Activated CD4-positive, alpha-beta memory T cell treated with anti-CD3 and anti-CD28 coated beads, Interleukin-2, amount 10 ng/mL, durations not matched to agents 7 days and 5 days (primary cell): ENCODE measurements at places on chromosomes 3 and 15. TPM values are rescaled to one million over a fixed set of nuclear protein-coding genes. Genes with fewer than 3 reads are reported as not detected.

Gene ZBTB11
- 29.3 TPM for total RNA-seq

Gene SNX22
- 0.68 TPM for total RNA-seq

Gene WDR93
- not detected for total RNA-seq

Gene CSTA
- total RNA-seq, result not detected

Gene ABCF3
- total RNA-seq, result 60.1 TPM

Gene GOLGA6L2
- total RNA-seq, result not detected

Gene VEPH1
- total RNA-seq, result not detected

Gene AADACL2
- not detected for total RNA-seq

Gene SEMA6D
- total RNA-seq, result not detected

Gene LIPH
- total RNA-seq, result not detected

Gene GOLGA6L7
- not detected for total RNA-seq

Gene HIGD2B
- total RNA-seq, result not detected

Gene GOLGA8S
- 0.38 TPM for total RNA-seq

Gene PLEKHO2
- 32.9 TPM for total RNA-seq

Gene GOLGA8N
- 13.8 TPM for total RNA-seq

Gene TCTA
- 19.7 TPM for total RNA-seq

Gene TMC3
- not detected for total RNA-seq

Gene TMEM207
- total RNA-seq, result not detected

Gene NOX5
- not detected for total RNA-seq

Gene CDCP1
- total RNA-seq, result 2.2 TPM
